ENCODE measurements at places on chromosomes 1 and 21.

DNA sequence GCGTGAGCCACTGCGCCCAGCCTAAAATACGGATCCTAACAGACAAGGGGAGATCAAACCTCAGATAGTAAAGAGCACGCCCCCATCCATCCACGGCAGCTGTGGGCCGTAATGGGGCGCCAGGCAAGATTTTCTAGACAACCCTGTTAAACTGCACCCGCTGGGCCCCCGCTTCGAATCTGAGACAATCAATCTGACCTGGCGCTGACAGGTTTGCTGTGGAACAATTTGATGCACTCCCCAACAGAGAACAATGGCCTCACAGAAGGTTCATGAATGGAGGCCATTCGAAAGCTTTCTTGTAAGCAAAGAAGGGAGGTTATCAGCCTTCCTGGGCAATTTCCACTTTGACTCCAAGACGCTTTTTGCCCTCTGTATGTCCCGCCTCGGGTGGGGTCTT is 30.5 kb downstream of the CLSTN1 start:
- no peak for DNase-seq

GRCh38 chr1:17485281-17485680 is 45.8 kb upstream of the RCC2 start:
- DNase-seq: no peak

GRCh38 chr21:44988607-44989536 is 49.0 kb downstream of the SLX9 start:
- DNase-seq: no peak

DNA sequence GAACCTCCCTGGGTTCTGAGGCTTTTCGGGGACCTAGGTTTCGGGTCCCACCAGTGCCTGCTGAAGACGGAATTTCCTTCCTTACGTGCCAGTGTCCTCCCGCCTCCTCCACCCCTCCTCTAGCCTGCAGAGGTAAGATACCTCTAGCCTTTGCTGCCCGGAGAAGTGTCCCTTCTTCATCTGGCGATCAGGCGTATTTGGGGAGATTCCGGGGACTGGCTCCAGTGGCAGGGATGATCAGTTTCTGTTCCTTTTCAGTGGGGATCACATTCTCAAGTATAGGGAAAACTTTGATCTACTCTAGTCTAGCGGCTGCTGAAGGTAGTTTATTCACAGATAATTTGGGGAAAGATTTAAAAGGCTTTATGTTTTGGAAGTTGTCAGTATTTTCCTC is 674 bp downstream of the CEP350 start:
- no peak for DNase-seq

DNA sequence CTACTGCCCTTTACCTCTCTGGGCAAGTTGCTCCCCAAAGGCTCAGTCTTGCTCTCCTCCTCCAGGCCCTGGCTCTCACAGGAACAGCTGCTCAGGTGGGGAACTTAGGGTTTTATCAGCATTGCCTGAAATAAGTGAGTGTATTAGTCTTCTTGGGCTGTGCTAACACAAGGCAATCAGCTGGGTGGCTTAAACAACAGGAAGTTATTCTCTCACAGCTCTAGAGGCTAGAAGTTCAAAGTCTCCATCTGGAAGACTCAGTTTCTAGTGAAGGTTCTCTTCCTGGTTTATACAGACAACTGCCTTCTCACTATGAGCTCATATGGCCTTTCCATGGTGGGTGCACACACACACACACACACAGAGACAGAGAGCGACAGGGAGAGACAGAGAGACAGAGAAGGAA is 2.8 kb upstream of the CD1C start:
- no peak for DNase-seq

DNA sequence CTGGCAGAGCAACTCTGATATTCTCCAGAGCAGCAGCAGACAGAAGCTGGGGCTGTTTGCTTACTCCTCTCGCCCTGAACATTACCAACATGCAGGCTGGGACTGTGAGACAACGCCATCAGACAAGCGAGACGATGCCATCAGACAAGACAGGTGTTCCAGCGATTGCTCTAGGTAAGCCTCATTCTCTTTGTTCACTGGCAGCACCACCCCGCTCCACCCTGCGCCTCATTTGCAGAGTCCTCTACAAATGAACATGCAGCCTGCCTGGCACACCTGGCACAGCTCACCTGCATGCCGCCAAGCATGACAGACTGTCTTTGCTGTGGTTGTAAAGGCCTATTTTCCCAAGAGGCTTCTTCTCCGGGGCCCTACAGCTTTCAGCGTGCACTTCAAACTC is 346.2 kb downstream of the SMYD3 start:
- peak; percentile 75 for DNase-seq

GRCh38 chr1:204259196-204259595 is 45.4 kb upstream of the GOLT1A start:
- DNase-seq: no peak

DNA sequence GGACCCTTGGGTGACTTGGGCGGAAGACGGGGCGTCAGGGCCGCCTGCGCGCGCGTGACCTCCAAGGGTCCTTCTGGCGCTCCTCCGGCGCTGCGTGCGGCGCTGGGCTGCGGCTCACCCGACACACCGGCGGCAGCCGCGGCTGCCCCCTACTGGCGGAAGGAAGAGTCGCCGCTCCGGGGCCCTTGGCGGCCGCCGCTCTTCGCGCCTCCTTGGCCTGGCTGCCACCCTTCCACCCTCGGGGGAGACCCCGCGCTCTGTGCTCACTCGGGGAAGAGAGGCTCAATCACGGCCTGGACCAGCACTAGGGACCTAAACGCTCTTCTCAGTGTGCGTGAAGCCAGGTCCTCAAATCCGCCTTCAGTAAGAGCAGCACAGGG is 89.7 kb downstream of the DMRTA2 start:
- peak; percentile 46 for DNase-seq

DNA sequence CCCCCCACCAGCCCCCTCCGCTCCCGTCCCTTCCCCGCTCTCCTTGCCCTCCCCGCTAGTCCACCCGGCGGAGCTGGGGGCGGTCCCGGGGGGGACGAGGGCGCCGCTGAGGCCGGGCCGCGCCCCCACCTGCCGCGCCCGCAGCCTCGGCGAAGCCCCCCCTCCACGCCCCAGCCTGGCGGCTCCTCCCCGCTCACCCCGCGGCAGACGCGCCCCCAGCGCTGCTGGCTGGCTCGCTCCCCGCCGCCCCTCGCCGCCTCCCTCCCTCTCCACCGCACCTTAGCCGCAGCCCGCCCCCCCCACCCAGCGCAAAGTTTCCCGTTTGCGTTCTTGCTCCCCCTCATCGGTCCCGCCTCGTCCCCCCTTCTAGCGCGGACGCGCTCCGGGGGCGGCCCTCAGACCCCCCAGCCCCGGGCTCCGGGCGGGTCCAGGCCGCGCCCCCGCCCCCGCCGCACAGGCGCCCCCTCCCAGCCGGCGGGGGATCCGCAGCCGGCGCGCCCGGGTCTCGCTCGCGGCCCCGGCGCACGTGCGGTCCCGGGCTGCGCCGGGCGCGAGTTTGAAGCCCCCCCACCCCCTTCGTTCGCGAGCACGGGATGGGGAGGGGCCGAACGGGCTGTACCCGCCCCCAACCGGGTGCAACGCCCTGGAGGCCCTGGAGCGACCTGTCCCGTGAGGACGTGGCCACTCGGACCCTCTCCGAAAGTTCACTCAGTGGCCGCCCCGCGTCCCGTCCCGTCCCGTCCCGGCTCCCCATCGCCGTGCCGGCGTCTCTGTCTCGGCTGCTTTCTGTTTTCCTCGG is 623 bp downstream of the PTPRF start:
- peak; percentile 94 for DNase-seq

DNA sequence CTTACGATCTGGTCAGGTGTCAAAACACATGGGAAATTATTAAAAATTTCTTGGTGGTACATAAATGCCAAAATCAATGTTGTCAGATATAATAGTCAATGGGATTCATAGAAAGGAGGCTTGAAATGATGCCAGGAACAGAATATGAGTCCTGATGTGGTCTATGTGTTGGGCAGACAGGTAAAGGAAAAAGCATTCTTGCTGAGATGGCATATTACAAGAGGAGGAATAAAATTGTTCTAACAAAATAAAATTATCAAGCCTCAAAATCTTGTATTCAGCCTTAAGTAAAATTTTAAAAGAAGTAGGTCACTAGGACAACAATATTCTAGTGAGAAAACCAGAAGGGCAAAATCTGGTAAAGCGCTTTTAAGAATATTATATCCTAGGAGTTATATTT is 30.9 kb upstream of the EDEM3 start:
- no peak for DNase-seq

GRCh38 chr1:154760469-154760933 is 109.6 kb downstream of the KCNN3 start:
- DNase-seq: peak; percentile 63

DNA sequence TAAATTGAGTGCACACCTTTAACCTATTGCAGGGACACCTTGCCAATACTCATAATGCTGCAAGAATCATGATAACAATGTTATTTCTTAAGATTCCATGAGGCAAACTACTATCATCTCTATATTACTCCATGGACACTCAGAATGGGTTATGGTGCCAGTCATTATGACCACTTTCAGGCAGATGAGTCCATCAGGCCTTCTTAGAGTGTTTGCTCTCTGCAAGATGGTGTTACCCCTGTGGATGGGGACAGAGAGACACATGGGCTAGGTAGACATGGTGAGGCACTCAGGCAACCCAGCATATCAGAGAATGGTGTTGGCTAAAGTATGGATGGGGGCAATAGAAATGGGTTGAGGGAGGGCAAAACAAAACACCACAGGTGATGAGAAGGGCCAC is 59.7 kb downstream of the XCL2 start:
- DNase-seq: no peak

GRCh38 chr1:75394386-75395139 is 216.4 kb downstream of the SLC44A5 start:
- no peak for DNase-seq

- DNase-seq: peak; percentile 72
Measured at GRCh38 chr21:38853421-38853919, 47.7 kb downstream of the ETS2 start.

- DNase-seq: no peak
Measured at GRCh38 chr1:239939602-239940001, 152.1 kb upstream of the FMN2 start.

DNA sequence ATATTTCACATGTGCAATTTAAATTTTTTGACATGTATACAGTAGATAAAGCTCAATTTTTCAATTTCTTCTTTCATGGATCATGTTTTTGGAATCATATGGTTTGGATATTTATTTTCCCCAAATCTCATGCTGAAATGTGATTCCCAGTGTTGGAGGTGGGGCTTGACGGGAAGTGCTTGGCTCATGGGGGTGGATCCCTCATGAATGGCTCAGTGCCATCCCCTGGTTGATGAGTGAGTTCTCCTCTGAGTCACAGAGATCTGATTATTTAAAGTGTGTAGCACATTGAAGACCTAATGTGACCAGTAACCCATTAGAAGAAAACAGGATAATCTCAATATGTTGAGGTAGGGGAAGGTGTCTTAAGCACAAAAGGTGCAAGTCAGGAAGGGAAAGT is 9.1 kb upstream of the IFI16 start:
- DNase-seq: peak; percentile 18

DNA sequence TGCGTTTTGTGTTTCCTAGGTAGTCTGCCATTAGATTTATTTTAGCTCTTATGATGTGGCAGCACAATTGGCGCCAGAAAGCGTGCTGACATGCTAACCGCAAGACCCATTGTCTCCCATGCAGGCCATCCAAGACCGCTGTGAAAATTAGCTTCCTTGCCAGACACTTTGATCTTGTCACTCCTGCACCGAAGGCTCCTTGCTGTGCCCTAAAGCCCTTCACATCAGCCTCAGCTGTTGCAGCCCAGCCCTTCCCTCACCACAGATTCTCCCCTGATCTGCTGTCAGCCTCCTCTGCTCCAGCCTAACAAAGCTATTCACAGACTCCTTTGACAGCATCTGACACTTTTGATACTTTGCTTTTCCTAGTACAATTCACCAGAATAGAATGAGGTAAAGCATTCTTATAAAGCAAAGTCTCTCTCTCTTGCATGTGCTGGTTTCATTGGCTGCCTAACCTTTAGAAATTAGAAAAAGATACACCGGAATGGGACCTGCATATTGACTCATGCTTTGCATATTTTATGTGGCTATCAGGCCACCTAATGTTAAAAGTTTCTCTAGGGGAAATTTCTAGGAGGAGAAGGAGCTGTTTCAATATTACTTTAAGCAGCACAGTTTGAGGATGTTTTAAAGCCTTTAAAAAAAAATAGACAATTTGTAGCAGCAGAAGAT is 280.3 kb upstream of the FMN2 start:
- DNase-seq: no peak

DNA sequence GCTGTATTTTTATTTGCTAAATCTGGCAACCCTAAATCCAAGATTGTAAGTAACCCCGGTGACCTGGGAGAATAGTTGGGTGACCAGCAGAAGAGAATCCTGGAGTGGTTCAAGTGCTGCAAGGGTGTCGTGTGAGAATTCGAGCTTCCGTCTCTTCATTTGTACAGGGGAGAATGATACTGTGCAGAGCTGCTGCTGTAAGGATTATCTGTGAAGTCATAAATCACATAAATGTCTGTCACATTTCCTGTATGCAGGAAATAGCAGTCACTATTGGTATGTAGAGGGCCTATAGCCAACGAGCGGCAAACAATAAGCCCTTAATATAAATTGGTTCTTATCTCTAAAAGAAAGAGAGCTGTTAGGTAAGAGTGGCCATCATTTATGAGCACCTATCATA is 90.7 kb downstream of the ATP1A1 start:
- DNase-seq: no peak

DNA sequence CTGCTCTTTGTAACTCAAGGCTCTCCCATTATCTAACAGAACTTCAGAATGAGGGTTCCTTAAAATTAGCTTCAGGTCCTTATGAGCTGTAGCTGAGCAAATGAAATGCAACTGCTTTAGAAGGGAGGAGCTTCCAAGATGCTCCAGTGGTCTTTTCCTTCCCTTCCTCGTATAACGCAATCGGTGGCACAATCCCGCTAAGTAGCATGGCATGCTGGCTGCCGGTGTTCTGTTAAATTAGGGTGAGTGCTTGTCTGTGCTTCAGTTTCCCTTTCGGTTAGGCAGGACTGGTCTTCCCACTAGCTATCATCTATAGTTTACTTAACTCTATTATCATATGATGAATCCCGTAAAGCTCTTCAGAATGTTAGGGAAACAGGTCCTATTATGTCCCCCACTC is 917 bp downstream of the KIAA0040 start:
- DNase-seq: peak; percentile 49

DNA sequence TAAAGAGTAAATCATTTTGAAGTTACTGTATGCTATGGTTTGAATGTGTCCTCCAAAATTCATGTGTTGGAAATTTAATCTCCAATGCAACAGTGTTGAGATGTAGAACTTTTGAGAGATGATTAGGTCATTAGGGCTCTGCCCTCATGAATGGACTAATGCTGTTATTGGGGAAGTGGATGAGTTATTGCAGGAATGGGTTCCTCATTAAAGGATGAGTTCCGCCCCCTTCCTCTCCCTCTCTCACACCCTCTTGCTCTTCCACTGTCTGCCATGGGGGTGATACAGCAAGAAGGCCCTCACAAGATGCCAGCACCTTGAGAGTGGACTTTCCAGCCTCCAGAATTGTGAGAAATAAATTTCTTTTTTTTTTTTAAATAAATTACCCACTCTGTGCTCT is 97.6 kb downstream of the ATP1A1 start:
- DNase-seq: no peak

- DNase-seq: no peak
Measured at GRCh38 chr1:183912265-183912886, 107.5 kb downstream of the RGL1 start.

- DNase-seq: no peak
Measured at GRCh38 chr21:23021481-23021880, 2023.3 kb downstream of the NCAM2 start.

GRCh38 chr1:86370601-86371022 is 25.5 kb downstream of the ODF2L start:
- DNase-seq: no peak

- DNase-seq: no peak
Measured at GRCh38 chr1:248840946-248841345, 2.9 kb downstream of the ZNF672 start.

- DNase-seq: no peak
Measured at GRCh38 chr1:226572325-226572726, 23.8 kb downstream of the STUM start.

GRCh38 chr1:58648842-58649241 is 51.0 kb downstream of the MYSM1 start:
- DNase-seq: no peak
